Neural progenitor cell (in vitro differentiated cells): ENCODE measurements at places on chromosomes 12 and 14. TPM values are rescaled to one million over a fixed set of nuclear protein-coding genes. Genes with fewer than 3 reads are reported as not detected.

- no peaks in the 10 kb centered on the region for H3K27me3 ChIP-seq
- H3K36me3 ChIP-seq, result no peaks in the 10 kb centered on the region
- peaks cover 22% of the 10 kb centered on the region for H3K4me1 ChIP-seq
- no peak overlapping the region for H3K4me3 ChIP-seq
- H3K27ac ChIP-seq, result no peak overlapping the region
- peak; percentile 42 for DNase-seq
These were observed 14.6 kb downstream of the RAPGEF3 start for GRCh38 chr12:47744005-47744651.

The RIPK3 gene
- not detected in 2 replicates for total RNA-seq

DNA sequence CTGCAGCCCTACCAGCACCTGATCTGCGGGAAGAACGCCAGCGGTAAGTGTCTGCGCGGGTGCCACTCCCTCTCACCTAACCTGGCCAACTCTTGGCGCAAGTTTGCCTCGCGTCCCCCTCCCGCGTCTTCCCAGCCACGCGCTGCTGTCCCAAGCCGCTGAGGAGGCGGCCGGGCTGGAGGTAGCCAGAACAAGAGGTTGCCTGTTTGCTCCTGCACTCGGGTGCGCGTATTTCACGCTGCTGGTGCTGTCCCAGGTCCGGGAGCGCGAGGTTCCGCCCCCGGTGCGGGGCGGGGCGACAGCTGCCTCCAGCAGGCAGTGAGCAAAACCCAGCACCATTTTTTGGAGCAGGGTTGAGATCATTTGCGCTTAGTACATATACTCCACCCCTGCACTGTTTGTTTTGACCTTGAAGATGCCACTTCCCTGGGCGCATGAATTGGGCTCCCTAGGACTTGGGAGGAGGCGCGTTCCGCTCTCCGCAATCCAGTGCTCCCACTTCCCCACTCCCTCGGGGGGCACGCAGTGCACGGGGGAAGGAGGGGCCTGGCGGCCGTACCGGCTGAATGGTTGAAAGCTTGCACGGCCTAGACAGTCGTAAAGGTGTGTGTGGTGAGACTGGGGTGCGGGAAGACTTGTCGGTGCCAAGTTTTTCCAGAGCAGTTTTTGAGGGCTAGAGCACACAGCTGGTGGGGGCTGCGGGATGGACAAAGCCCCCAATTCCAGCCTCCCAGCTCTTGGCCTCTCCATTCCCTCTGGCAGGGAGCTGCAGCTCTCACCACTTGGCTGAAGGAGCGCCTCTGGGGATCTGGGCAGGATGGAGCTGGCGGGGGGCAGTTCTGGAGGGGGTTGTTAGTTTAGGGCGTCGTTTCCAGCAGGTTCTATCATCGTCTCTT, 226.9 kb upstream of the CRY1 start:
- no peak overlapping the region for H3K27ac ChIP-seq
- H3K4me1 ChIP-seq, result peaks cover 8% of the 10 kb centered on the region
- peak; percentile 76 for DNase-seq
- peaks cover 77% of the 10 kb centered on the region for H3K27me3 ChIP-seq
- H3K36me3 ChIP-seq, result no peaks in the 10 kb centered on the region
- peak overlapping the region; percentile 85 for H3K4me3 ChIP-seq

- H3K27ac ChIP-seq, result no peak overlapping the region
- H3K36me3 ChIP-seq, result no peaks in the 10 kb centered on the region
- H3K4me1 ChIP-seq, result peaks cover 3% of the 10 kb centered on the region
- no peak overlapping the region for H3K4me3 ChIP-seq
- no peaks in the 10 kb centered on the region for H3K27me3 ChIP-seq
These were observed 89.4 kb downstream of the ATP23 start for GRCh38 chr12:58030566-58031279.

DNA sequence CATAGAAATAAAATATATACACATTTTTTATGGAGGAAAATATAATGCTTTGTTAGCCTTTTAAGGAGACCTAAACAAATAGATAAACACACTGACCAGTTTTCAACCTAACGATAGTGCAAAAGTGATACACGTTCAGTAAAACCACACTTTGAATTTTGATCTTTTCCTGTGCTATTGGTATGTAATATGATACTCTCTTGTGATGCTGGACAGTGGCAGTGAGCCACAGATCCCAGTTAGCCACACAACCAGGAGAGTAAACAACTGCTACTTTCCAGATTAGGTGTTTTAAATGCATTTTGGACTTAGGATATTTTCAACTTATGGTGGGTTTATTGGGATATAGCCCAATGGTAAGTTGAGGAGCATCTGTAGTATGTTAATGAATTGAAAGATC, 243.1 kb downstream of the ERC1 start:
- H3K36me3 ChIP-seq, result no peaks in the 10 kb centered on the region
- DNase-seq, result no peak
- no peak overlapping the region for H3K4me3 ChIP-seq
- H3K4me1 ChIP-seq, result no peaks in the 10 kb centered on the region
- H3K27ac ChIP-seq, result no peak overlapping the region
- no peaks in the 10 kb centered on the region for H3K27me3 ChIP-seq

- H3K36me3 ChIP-seq, result no peaks in the 10 kb centered on the region
- H3K27me3 ChIP-seq, result no peaks in the 10 kb centered on the region
- no peak overlapping the region for H3K27ac ChIP-seq
- H3K4me1 ChIP-seq, result no peaks in the 10 kb centered on the region
These were observed 16.9 kb upstream of the PPP4R4 start for GRCh38 chr14:94157197-94157596.

DNA sequence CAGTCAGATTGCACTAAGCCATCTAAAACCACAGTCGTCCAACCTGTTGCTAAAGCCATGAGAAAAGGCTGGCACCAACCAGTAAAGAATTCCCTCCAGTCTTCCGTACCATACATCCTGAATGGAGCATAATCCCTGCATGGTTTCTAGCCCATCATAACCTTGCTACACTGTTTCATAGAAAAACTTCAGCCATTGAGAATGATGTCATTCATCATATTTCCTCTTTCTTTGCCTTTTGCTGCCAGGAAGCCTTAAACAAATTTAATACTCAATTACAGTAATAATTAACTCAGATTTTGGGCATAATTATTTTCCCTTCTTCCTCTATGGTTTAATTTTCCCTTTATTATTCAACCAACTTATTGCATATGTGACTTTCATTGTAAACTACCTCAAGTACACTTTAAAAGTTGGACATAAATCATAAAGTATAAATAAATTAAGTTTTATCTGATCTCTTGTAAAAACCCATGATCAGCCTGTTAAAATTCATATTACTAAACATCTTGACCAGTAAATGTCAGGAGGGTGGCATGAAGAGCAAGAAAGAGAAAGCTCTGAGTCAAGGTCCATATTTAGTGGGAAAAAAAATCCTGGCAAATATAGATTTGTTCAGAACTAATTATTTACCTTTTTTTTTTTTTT, 264.7 kb downstream of the ZFP36L1 start:
- no peak for DNase-seq
- H3K4me1 ChIP-seq, result peaks cover 24% of the 10 kb centered on the region
- no peak overlapping the region for H3K27ac ChIP-seq
- peaks cover 14% of the 10 kb centered on the region for H3K36me3 ChIP-seq
- no peaks in the 10 kb centered on the region for H3K27me3 ChIP-seq
- no peak overlapping the region for H3K4me3 ChIP-seq

DNA sequence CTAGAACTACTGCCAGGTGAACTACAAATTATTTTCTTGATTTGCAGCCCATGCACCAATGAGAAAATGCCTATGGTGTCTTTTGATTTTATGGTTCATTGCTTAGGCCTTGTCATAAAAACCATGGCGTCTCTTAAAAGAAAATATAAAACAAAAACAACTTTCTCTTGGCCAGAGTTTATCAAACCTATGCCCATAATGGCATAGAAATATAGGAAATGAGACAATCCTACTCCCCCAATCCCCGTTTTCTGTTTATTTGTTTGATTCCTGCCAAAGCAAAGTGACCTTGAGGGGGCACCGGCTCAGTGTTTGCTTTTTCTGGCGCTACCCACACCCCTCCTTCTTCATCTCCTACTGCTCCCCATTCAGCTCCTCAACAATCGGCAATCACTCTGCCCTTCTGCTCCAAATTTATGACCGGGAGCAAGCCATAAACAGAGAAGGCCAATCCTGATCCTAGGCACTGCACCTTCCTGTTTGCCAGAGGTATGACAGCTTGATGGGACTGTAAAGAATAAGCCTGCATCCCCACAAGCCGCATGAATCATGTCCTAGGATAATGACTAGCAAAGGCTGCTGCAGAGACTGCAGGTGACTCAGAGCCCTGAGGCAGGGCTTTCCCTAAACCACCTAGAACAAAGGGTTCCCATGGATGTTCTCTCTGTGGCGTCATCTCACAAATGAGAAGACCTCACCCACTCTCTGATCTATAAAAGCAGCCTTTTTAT, 874.9 kb downstream of the NRXN3 start:
- DNase-seq, result peak; percentile 6
- no peak overlapping the region for H3K27ac ChIP-seq
- H3K4me1 ChIP-seq, result no peaks in the 10 kb centered on the region
- H3K4me3 ChIP-seq, result no peak overlapping the region
- no peaks in the 10 kb centered on the region for H3K27me3 ChIP-seq
